ENCODE measurements at places on chromosomes 7 and 10. TPM values are rescaled to one million over a fixed set of nuclear protein-coding genes. Genes with fewer than 3 reads are reported as not detected.

The CDK13 gene
- total RNA-seq: 116 TPM

The NEURL1 gene
- 1.1 TPM for total RNA-seq

The VIPR2 gene
- not detected for total RNA-seq

The MYH16 gene
- total RNA-seq: not detected

The SMIM30 gene
- 10.8 TPM for total RNA-seq

The MRC1 gene
- total RNA-seq: 0.07 TPM

The FFAR4 gene
- not detected for total RNA-seq

All from T-helper 17 cell (primary cell).